Caco-2 (cell line): ENCODE measurements at places on chromosomes 4 and X. TPM values are rescaled to one million over a fixed set of nuclear protein-coding genes. Genes with fewer than 3 reads are reported as not detected.

The LNX1 gene
- 9.3 and 12.4 TPM in 2 replicates for total RNA-seq

The DCAF8L2 gene
- total RNA-seq: not detected in 2 replicates

The PHOX2B gene
- not detected in 2 replicates for total RNA-seq

The CDKL2 gene
- total RNA-seq: 1.5 and 1.9 TPM in 2 replicates

The PRR32 gene
- total RNA-seq: not detected in 2 replicates
